ENCODE measurements at places on chromosomes 1 and 21. TPM values are rescaled to one million over a fixed set of nuclear protein-coding genes. Genes with fewer than 3 reads are reported as not detected.

Gene KCNJ10
- total RNA-seq = not detected

- no peak overlapping the region for H3K4me3 ChIP-seq
- H3K4me1 ChIP-seq = peaks cover 11% of the 10 kb centered on the region
- no peaks in the 10 kb centered on the region for H3K36me3 ChIP-seq
- DNase-seq = no peak
- no peak overlapping the region for H3K27ac ChIP-seq
These were observed 4.8 kb upstream of the RGS16 start for GRCh38 chr1:182608845-182609610.

Gene ILF2
- 182 TPM for total RNA-seq

- peaks cover 60% of the 10 kb centered on the region for H3K36me3 ChIP-seq
- no peak for DNase-seq
- no peak overlapping the region for H3K4me3 ChIP-seq
- no peak overlapping the region for H3K27ac ChIP-seq
- H3K4me1 ChIP-seq = peaks cover 5% of the 10 kb centered on the region
These were observed 26.3 kb downstream of the PRMT2 start for GRCh38 chr21:46661642-46662366.

GRCh38 chr1:179753061-179753460 is 10.0 kb downstream of the FAM163A start:
- DNase-seq = no peak
- no peaks in the 10 kb centered on the region for H3K4me1 ChIP-seq
- H3K4me3 ChIP-seq = no peak overlapping the region
- no peaks in the 10 kb centered on the region for H3K36me3 ChIP-seq
- peaks cover 18% of the 10 kb centered on the region for H3K27me3 ChIP-seq
- no peak overlapping the region for H3K27ac ChIP-seq

DNA sequence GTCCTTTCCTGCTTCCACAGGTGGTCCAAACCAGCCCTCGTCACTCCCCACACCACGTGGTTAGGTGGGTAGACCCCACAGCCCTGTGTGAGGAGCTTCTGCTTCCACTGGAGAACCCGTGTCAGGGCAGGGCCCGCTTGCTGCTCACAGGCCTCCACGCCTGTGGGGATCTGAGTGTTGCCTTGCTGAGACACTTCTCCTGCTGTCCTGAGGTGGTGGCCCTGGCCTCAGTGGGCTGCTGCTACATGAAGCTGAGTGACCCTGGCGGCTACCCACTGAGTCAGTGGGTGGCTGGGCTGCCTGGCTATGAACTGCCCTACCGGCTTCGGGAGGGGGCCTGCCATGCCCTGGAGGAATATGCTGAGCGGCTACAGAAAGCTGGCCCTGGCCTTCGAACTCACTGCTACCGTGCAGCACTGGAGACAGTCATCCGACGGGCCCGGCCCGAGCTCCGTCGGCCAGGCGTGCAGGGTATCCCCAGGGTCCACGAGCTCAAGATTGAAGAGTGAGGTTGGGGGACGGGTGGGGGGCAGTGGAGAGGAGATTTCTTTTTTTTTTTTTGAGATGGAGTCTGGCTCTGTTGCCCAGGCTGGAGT is 5.5 kb upstream of the ISG20L2 start:
- H3K36me3 ChIP-seq = peaks cover 63% of the 10 kb centered on the region
- H3K4me1 ChIP-seq = peaks cover 15% of the 10 kb centered on the region
- DNase-seq = no peak
- H3K27ac ChIP-seq = no peak overlapping the region
- no peaks in the 10 kb centered on the region for H3K27me3 ChIP-seq
- no peak overlapping the region for H3K4me3 ChIP-seq

GRCh38 chr1:246528933-246529731 is 22.1 kb upstream of the SMYD3 start:
- no peaks in the 10 kb centered on the region for H3K36me3 ChIP-seq
- no peaks in the 10 kb centered on the region for H3K27me3 ChIP-seq
- H3K27ac ChIP-seq = no peak overlapping the region
- DNase-seq = no peak
- peaks cover 6% of the 10 kb centered on the region for H3K4me1 ChIP-seq

- H3K36me3 ChIP-seq = no peaks in the 10 kb centered on the region
- no peak overlapping the region for H3K27ac ChIP-seq
- no peaks in the 10 kb centered on the region for H3K27me3 ChIP-seq
- DNase-seq = no peak
- no peak overlapping the region for H3K4me3 ChIP-seq
- H3K4me1 ChIP-seq = no peaks in the 10 kb centered on the region
These were observed 185.6 kb downstream of the PAPPA2 start for GRCh38 chr1:176648556-176648955.

GRCh38 chr1:156128654-156129597 is 14.4 kb downstream of the LMNA start:
- no peak for DNase-seq
- no peaks in the 10 kb centered on the region for H3K27me3 ChIP-seq
- H3K4me1 ChIP-seq = peaks cover 35% of the 10 kb centered on the region
- no peaks in the 10 kb centered on the region for H3K36me3 ChIP-seq

All from activated B cell treated with CpG ODN at 0.5 μM for 24 hours (primary cell).